SK-N-DZ (cell line): ENCODE measurements at places on chromosomes 11 and 22.

GRCh38 chr11:10486161-10486840 lies 31.2 kb downstream of the AMPD3 start:
- DNase-seq = no peak

GRCh38 chr11:75158696-75159150 lies 7.8 kb downstream of the SLCO2B1 start:
- DNase-seq = no peak

- no peak for DNase-seq
Measured at GRCh38 chr11:71301046-71301857, 48.9 kb upstream of the SHANK2 start.

- no peak for DNase-seq
Measured at GRCh38 chr11:73645972-73646631, at the start of gene PLEKHB1. Gene PLEKHB1, plus strand, starts transcription at chr11:73646581. Its CDS starts 28 bp downstream, at chr11:73646609.
